ENCODE measurements at places on chromosomes 1 and 21.

DNA sequence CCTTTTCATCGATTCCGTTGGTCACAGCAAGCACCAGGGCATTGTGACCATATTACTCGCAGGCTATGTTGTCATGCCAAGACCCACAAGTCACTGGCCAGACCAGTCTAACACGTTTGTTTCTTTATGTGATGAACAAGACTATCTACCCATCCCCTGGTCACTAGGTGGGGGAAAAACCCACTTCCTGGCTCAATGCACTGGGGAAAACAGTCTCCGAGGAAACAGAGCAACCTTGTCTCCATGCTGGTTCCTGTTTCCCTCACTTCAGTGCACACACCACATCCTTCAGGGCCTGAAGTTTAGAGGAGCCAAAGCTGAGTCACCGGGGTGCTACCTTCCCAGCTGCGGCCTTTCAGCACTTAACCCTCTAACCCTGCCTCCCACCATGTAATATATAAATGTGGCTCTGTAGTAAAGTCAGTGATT, 20.9 kb downstream of the ERICH3 start:
- H3K4me1 ChIP-seq, result no peaks in the 10 kb centered on the region
- DNase-seq, result no peak
- no peaks in the 10 kb centered on the region for H3K27me3 ChIP-seq
- H3K4me3 ChIP-seq, result no peak overlapping the region
- H3K36me3 ChIP-seq, result no peaks in the 10 kb centered on the region

DNA sequence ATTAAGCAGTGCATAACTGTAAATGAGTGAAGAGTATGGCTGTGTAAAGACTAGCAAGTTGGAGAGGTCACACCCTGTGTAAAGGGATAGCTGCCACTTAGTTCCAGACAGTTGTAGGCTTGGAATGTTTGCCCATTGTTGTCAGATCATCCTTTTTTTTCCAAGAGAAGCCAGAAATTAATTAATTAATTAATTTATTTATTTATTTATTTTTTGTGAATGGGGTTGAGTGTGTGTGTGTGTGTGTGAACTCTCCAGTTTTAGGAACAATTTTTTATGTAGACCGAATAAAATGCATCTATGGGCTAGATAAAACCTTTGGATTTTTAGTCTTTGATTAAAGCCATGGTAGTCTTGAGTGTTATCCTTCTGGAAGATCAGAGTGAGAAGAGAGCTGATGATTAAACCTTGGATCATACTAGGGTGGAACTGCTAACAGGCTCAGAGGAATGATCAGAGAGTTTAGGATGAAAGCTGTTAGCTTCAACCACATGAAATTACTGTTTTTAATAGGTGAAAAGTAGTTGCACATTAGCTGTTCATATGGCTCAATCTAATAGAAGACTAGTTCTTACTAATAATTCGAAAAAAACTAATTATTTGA, 58.4 kb downstream of the OSBPL9 start:
- H3K4me1 ChIP-seq, result peaks cover 4% of the 10 kb centered on the region
- no peak for DNase-seq
- H3K4me3 ChIP-seq, result no peak overlapping the region
- no peaks in the 10 kb centered on the region for H3K36me3 ChIP-seq
- no peak overlapping the region for H3K27ac ChIP-seq
- no peaks in the 10 kb centered on the region for H3K27me3 ChIP-seq

GRCh38 chr1:240500647-240501046, 111.3 kb downstream of the GREM2 start:
- H3K4me3 ChIP-seq, result no peak overlapping the region
- no peaks in the 10 kb centered on the region for H3K36me3 ChIP-seq
- H3K27me3 ChIP-seq, result no peaks in the 10 kb centered on the region
- H3K27ac ChIP-seq, result no peak overlapping the region

- H3K4me1 ChIP-seq, result no peaks in the 10 kb centered on the region
- no peak for DNase-seq
- H3K27me3 ChIP-seq, result no peaks in the 10 kb centered on the region
- H3K36me3 ChIP-seq, result no peaks in the 10 kb centered on the region
- H3K4me3 ChIP-seq, result no peak overlapping the region
- H3K27ac ChIP-seq, result no peak overlapping the region
Observed at GRCh38 chr1:208552928-208553327, 308.7 kb upstream of the PLXNA2 start.

GRCh38 chr1:104028416-104029035, 278.8 kb downstream of the AMY1C start:
- no peak overlapping the region for H3K27ac ChIP-seq
- H3K4me1 ChIP-seq, result no peaks in the 10 kb centered on the region
- no peaks in the 10 kb centered on the region for H3K36me3 ChIP-seq

DNA sequence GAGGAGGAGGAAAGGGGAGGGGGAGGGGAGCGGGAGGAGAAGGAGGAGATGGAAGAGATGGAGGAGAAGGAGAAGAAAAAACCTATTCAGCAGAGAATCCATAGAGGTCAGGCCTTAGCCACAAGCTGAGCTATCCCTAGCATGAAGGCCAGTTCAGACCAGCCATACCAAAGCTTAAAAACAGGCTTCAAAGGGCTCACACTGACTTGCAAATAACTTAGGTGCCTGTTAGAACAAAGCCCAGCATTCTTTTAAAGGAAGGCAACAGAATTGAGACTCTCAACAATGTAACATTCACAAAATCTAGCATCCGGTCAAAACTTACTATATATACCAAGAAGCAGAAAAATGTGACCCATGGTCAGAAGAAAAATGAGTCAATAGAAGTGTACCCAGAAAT, 43.6 kb upstream of the IFFO2 start:
- H3K4me3 ChIP-seq, result no peak overlapping the region
- DNase-seq, result no peak
- H3K36me3 ChIP-seq, result peaks cover 8% of the 10 kb centered on the region
- H3K4me1 ChIP-seq, result no peaks in the 10 kb centered on the region

Measured in H9 (cell line).